Left renal cortex interstitium (tissue), 4 donors: ENCODE measurements at places on chromosomes 7 and 10.

GRCh38 chr10:80171248-80171660 lies 34.1 kb downstream of the ANXA11 start:
- no peak for DNase-seq

DNA sequence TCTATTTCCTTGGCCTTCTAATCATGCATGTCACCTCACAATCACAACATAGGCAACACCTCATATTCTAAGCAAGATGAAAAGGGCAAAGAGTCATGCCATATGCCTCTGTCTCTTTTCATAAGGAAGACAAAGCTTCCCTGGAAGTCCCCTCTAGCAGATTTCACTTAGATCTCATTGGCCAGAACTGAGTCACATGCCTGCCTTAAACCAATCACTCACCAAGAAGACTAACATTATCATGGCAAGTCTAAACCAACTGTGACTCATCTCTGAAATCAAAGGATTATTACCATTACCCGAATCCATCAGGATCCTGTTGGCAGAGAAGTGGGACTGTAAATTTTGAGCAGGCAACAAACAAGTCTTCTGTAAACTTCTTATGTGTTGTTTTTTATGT lies 27.8 kb downstream of the CAV1 start:
- DNase-seq: no peak

GRCh38 chr10:19845503-19846368 lies 29.5 kb downstream of the PLXDC2 start:
- DNase-seq: no peak

GRCh38 chr10:71854031-71854430 lies 3.0 kb upstream of the PSAP start:
- no peak for DNase-seq

- no peak for DNase-seq
Observed at GRCh38 chr10:113425008-113425407, 127.8 kb upstream of the HABP2 start.

GRCh38 chr7:1255817-1256340 lies 23.2 kb downstream of the UNCX start:
- DNase-seq: no peak

DNA sequence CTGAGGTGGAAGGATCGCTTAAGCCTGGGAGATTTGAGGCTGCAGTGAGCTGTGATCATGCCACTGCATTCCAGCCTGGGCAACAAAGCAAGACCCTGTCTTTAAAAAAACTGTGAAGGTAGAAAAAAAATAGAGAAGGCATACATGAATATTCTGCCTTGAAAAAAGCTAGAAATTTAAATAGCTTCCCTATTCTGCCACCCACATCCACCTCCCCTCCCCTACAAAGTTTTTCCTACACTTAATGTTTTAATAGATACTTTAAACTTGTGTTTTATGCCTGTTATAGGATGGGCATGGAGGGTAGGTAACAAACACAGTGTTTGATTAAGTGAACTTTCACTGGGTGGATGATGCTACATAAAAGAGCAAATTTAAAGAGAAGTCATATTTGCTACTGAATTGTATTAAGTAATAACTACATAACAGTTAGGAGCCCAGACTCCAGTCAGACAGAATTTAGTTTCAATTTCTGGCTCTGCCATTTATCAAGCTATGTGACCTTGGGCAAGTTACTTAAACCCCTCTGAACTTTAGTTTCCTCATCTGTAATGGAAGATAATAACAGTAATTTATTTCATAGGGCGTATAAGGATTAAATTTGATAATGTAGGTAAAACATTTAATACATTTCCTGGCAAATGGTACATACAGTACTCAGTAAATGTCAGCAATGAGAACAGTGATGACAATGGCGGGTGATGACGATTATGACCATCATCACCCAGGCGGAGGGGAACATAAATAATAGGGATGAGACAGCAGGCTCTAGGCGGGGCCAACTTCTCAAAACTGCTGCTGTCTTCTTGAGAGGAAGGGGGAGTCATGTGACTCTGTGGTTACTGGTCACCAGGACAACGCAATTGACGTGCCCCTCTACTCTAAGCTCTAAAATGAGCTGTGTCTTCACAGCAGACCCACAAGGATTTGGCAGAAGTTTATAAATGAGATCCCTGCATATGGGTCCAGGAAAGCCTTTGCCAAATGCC lies 15.8 kb downstream of the DNMBP start:
- DNase-seq: no peak

DNA sequence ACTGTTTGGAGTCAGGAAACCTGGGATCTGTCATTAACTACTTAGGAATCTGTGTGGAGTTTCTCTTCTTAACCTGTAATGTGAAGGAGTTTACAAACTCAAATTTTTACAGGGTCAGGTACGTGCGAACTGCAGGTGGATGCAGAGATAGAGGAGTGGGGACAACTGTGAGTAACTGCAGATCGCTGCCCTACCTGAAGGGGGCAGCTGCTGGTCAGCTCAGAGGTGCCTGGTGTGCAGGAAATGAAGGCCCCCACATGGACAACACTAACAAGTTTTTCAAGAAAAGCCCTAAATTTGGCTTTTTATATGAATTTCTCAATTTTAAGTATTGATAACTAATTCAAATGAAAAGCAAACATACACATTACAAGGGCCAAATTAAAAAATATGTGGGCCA lies 380.0 kb downstream of the REEP3 start:
- no peak for DNase-seq

GRCh38 chr10:63140077-63140476 lies 6.9 kb downstream of the NRBF2 start:
- no peak for DNase-seq

DNA sequence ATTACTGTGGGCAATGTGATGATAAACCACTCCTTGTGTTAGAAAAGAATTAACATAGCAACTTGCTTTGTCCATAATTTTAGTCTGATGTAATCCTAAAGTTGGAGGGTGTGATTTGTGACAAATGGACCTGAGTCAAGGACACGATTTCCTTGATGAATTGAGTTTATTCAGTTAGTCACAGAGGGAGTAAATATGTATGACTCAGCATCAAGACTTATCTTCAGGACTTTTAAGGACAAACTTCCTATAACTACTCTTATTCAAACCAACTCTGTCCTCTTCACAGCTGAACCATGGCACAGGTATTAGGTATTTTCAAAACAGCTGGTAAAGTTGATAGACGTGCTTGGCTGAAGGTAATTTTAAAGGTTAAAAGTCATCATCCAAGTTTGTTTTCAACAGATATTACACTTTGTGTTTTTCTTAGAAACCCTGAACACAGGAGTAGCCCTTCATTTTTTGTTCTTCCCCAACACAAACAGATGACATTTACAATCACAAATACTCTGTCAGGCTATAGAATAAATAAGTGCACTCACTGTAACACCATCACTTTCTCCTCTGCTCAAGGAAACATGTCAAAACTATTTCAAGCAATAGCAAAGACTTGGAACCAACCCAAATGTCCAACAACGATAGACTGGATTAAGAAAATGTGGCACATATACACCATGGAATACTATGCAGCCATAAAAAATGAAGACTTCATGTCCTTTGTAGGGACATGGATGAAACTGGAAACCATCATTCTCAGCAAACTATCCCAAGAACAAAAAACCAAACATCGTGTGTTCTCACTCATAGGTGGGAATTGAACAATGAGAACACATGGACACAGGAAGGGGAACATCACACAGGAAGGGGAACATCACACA lies 54.5 kb downstream of the COA1 start:
- DNase-seq: no peak

- DNase-seq: no peak
Observed at GRCh38 chr10:65355141-65355680, 1570.6 kb upstream of the LRRTM3 start.

GRCh38 chr10:48448796-48449195 lies 142.3 kb downstream of the MAPK8 start:
- DNase-seq: no peak

- DNase-seq: peak; percentile 80
Observed at GRCh38 chr10:22230158-22230833, 12.5 kb upstream of the EBLN1 start.

- no peak for DNase-seq
Observed at GRCh38 chr7:154647625-154648024, 355.3 kb downstream of the PAXIP1 start.

GRCh38 chr7:142185801-142186200 lies 72.1 kb downstream of the PRSS58 start:
- no peak for DNase-seq

GRCh38 chr10:132443605-132443982 lies 46.6 kb downstream of the PWWP2B start:
- no peak for DNase-seq

- no peak for DNase-seq
Observed at GRCh38 chr7:129264534-129264933, 39.7 kb downstream of the AHCYL2 start.

- DNase-seq: no peak
Observed at GRCh38 chr10:44883593-44884331, 27.4 kb upstream of the TMEM72 start.
